ENCODE measurements at places on chromosomes 1 and 21.

- no peak for DNase-seq
Observed at GRCh38 chr1:150760013-150760412, 5.6 kb downstream of the CTSS start.

DNA sequence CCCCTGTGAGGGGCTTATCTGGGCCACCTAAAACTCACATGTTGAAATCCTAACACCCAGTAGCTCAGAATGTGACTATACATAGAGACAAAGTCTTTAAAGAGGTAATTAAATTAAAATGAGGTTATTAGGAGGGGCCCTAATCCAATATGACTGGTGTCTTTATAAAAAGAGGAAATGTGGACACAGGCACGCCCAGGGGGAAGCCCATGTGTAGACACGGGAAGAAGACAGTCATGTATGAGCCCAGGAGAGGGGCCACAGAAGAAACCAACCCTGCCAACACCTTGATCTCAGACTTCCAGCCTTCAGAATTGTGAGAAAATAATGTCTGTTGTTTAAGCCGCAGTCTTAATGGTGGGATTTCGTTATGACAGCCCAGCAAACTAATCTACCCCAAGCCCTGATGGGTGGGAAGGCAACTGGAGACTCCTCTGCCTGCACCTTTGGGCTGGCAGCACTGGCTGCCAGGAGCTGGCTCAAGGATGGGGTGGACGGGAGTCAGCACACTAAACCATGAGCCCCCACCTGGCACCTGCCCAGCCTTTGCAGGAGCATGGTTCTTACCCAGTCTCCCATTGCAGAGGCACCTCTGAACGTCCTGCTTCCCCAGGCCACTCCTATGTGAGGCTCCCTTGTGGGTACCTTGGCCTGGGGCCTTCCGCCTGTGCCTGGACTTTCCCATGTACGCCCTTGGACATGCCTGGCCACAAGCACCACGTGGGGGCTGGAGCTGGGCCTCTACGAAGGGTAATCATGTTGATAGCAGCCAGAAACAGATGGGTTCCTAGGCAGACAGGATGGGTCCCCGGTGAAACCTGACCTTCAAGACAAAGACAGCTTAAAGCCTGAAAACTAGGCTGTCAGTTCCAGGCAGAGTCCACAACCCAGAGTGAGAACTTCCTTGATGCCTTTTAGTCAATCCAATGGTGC is 57.1 kb upstream of the DMRTB1 start:
- no peak for DNase-seq

GRCh38 chr1:151813271-151813977 is 8.2 kb upstream of the LINGO4 start:
- no peak for DNase-seq

GRCh38 chr1:33876970-33877650 is 13.2 kb downstream of the HMGB4 start:
- no peak for DNase-seq

GRCh38 chr1:91754348-91754747 is 131.6 kb downstream of the TGFBR3 start:
- DNase-seq = peak; percentile 54

- no peak for DNase-seq
Observed at GRCh38 chr1:71350805-71351204, 270.0 kb upstream of the ZRANB2 start.

- DNase-seq = no peak
Observed at GRCh38 chr1:221939607-221940006, 197.7 kb upstream of the DUSP10 start.
